ENCODE measurements at places on chromosomes 4 and X. TPM values are rescaled to one million over a fixed set of nuclear protein-coding genes. Genes with fewer than 3 reads are reported as not detected.

DNA sequence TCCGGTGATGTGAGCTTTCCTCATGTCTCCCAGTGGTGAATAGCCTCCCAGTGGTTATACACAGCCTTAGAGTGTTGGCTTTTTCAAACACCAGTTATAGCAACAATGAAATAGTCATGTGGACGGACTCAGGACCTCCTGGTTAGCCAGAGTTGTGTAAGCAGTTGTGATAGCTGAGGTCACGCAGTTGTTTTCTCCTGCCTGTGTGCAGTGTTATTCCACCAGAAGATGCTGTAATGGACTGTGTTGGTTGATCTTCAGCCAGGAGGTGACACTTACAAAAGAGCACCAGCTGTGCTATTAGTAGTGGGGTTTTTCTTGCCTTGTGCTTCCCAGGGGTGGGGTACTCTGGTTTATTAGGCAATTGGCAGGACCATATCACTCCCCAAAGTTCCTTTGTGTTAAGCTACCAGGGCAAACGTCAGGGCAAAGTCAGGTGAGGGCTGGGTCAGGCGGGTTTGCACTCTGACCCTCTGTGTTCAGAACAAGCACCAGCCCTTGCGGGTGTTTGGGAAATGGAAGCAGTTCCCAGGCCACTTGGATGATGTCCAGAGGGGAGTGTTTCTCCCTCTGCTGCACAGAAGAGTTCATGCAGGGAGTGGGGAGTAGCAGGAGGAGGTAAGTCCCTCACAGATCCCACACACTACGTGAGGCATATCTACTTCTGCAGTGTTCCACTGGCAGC lies 252.6 kb downstream of the TMEM47 start:
- DNase-seq = no peak

- no peak for DNase-seq
Measured at GRCh38 chr4:15668566-15669435, 12.8 kb upstream of the FAM200B start.

GRCh38 chr4:130705023-130705422 lies 1609.1 kb downstream of the C4orf33 start:
- no peak for DNase-seq

The PSAPL1 gene
- total RNA-seq = not detected

DNA sequence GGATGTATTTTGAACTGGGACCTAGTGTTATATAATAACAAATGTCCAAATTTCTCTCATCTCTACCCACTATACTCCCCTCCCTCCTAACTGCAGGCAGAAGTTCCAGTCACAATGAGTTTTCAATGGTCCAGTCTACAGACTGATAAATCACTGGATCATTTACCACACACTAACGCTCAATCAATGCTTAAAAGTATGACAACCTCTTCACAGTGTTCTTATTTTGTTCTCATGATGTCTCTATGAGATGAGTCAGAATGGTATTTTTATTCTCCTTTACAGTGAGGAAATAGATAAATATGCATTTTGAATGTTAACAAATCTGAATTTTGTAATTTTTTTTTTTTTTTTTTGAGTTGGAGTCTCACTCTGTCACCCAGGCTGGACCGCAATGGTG lies 83.7 kb upstream of the ETNPPL start:
- no peak for DNase-seq

DNA sequence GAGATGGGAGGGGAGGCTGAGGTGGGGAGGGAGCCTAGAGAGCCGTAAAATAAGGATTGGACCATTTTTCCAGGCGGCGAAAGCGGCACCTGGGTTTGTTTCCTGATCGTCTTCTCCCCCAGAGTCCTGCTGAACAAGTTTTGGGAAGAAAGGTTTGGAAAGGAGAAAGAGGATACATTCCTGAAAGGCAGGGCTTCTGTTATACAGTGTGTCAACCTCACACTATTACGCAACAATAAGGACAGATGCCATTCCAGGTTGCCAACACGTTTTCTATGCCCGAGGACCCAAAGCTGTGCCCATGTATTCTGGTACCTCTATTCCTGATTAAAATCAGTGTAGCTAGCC lies 658 bp downstream of the SCOC start:
- DNase-seq = no peak

- no peak for DNase-seq
Measured at GRCh38 chrX:130402208-130402684, 459 bp downstream of the RBMX2 start.

Data from NCI-H460 (cell line).